ENCODE measurements at places on chromosomes 12 and 14.
A peak's percentile ranks its signal among the peaks of the same experiment; 100 is the strongest.

DNA sequence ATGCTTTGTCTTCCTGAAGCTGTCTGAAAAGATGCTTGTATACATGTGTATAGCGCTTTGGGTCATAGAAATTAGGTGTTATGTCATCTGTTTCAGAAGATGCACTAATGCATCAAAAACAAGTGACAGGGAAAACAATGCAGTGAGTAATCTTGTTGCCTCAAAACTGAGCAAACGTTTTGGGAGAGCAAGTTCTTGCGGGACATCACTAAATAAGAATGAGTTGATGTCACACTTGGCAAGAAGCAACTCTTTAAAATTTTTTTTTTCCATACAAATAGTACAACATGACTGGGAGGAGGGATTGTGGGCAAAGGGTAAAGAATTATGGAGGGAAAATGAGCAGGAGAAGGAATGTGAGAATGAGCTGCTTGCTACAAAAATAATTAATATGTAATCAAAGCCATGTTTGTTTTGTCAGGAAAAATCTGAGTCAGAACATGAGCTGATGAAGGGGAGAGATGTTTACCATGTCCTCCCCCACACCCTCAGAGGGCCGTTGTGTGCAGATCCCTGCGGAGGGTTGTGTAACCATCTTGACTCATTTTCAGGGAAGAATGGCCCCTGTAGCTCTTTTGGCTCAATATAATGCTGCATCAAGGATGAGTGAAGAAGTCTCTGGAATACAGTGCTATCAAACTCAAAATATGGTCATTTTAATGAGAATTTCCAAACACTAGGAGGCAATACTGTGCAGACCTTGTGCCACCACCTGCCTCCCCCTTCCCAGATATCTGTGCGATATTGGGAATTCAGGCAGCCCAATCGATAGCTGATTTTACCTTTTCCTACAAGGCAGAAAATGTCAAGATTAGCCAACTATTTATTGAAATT, 41.4 kb downstream of the BORCS5 start:
- DNase-seq, result no peak

DNA sequence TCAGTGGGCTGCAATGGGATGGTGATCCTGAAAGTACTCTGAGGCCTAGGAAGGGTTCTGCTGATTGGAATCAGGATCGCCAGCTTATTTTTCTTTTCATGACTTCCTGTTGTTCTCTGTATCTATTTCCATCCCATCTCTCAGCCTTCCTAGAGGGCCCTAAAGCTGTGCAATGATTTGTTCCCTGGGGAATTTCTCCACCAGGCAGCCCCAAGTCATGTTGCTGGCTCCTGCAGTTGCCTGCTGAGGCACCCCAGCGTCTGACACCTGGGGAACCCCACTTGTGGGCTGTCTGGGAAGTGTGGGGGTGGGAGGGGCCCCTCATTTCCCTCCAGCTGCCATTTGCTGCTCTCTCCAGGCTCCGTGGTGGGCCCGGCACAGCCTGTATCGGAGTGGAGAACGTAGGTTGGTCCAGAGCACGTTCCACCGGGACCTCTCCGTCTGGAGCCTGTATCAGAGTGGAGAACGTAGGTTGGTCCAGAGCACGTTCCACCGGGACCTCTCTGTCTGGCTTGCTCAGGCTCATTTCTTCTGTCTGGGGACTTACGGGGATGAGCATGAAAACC, 138.3 kb downstream of the TSPAN9 start:
- DNase-seq, result no peak

DNA sequence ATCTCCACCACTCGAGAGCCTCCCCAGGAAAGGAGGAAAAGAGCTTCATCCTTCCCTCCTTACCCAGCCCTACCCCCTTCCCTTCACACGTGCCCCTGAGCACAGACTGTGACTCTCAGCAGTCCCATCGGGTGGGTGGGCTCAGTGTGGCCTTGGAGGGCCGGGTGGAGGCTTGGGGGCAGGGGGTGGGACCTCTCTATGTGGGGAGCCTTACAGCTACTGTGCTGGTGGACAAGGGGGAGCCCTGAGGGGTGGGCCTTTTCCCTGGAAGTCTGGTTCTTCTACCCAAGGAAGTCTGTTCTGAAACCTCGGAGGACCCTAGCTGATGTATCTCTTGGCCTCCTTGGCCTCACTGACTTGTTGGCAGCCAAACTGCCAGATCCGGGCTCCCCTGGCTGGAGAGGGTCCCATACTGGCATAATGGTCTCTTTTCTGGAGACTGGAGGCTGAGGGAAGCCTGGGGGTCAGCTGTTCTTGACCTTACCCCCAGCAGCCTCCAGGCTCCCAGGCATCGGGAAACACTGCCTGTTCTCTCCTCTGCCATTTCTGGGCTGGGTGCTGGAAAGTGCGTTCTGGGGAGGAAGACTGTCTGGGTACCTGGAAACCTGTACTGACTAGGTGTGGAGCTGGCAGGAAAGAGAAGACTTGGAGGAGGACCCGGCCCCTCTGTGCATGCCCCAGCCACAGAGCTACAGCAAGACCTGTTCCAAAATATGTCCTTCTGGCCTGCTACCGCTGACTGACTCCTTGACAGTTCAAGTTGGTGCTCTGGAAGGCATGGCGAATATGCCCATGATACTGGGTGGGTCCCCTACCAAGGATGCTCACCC, 7.6 kb downstream of the VASH1 start:
- DNase-seq, result no peak

DNA sequence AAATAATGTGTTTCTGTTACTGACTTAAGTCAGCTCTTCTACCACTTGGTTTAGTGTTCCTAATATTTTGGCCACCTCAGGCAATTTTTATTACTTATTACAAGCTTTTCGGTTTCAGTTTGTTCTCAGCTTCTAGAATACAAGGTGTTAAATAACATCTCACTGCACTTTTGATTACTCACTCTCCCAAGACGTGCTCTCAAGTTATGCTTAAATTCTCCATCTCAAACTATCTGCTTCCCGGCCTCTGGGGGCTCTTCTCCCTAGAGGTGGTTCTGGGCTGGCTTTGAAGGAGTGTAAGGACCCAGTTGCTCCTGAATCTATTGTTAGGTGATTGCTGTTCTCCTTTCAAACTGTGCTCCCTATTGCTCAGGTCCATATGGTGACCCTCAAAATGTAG, 193.9 kb upstream of the DDHD1 start:
- no peak for DNase-seq

- DNase-seq, result no peak
These were observed 7.6 kb downstream of the CLECL1 start for GRCh38 chr12:9725213-9725870.

DNA sequence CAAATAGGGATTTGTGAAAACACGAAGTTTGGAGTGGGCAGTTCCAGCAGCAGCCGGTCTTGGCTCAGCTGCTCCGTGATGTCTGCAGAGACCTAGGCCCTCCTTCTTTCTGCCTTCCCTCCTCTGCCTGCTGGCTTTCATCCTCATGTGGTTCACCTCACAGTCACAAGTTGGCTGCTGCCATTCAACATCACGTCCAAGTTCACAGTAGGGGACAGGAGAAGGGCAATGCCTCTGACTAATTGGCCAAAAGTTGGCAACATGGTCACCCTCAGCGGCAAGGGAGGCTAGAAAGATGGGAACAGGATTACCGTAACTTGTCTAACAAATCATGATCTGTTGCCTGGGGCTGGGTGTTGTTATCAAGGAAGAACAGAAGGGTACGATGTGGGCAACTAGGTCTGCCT, 7.8 kb upstream of the CACNA2D4 start:
- no peak for DNase-seq

DNA sequence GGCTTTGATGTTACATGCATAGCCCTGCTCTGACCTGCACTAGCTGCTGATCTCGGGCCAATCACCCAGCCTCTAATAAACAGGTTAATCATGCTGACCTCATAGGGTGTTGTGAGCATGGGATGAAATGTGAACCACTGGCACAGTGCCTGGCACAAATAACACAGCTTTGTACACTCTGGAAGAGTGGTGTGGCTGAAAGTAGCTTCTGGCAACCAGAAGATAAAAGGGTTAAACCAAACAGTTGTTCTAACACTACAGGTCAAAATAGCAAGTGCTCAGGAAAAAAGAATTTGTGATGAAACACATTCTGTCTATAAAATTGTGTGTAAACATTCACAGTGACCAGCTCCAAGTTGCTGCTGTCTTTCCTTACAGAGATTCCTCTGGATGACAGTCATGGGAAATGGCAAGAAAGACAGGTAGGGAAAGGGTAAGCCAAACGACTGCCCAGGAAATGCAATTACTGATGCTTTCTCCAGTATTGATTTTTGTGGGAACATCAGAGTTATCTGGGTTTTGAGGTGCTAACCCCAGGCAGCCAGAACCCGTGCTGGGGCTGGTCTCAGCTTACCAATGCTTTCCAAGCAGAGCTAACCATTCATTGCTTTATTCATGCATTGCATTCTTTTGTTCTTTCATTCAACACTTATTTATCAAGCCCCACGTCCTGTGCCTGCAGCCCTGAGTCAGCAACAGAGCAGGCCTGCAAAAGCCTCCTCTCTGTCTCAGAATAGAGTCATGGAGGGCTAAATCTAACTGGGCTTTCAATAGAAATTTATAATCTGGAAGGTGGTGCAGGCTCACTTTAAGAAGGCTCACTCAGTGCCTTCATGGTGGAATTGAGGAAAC, 38.1 kb upstream of the CAPRIN2 start:
- DNase-seq, result no peak

GRCh38 chr12:83985084-83985483, 927.5 kb downstream of the SLC6A15 start:
- DNase-seq, result no peak

DNA sequence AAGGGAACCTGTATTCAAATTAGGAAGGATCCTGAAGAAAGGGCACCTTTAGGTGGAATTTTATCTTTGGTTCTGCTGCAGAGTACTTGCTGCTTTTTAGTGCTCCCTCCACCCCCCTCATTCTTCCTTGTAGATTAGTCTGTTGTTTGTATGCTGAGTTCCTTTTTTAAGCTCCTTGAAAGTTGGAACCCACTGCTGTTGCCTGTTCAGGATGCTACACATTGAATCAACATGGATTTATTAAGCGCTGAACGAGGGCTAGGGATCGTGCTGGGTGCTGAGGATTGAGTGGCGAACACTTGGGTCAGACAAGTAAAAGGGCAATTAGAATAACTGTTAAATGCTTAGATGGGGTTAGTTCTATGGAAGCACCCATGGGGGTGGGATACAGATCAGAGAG, 884 bp upstream of the AMN1 start:
- DNase-seq, result no peak

DNA sequence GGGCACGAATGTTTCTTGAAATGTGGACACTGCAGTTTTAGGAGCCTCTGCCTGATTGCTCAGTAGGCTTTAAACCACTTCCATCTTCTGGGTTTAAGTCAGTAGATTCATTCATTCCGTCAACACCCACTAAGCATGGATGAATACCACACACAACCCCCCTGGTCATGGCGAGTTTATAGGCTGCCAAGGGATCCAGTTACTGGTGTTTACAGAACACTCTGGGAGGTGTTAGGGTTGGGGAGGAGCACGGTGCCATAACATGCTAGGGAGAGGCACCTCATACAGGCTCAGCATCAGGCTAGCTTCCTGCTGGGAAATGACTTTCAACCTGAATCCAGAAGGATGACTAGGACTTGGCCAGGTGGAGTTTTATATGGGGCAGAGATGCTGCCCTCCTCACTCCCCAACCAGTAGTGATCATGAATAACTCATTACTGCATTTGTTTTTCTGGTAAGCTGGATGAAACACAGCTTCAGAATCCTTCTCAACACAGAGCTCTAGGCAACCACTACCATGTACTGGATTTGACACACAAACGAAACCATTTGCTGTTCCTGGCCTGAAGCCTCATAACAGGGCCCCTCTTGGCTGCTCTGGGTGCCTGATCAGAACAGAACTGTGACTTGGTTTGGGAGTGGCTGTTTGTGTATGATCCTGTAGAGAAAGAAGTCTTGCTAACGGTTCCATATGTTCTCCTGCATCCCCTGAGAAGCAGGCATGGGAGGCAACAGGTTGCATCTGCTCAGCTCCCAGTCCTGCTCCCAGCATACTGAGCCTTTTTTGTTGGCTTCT, 47.9 kb downstream of the FBXW8 start:
- DNase-seq, result peak; percentile 72

- no peak for DNase-seq
These were observed at the start of gene GALNT9 for GRCh38 chr12:132329036-132329719. TSS of gene GALNT9 (minus strand) at chr12:132329589. CDS start at chr12:132329203, 386 bp downstream.

DNA sequence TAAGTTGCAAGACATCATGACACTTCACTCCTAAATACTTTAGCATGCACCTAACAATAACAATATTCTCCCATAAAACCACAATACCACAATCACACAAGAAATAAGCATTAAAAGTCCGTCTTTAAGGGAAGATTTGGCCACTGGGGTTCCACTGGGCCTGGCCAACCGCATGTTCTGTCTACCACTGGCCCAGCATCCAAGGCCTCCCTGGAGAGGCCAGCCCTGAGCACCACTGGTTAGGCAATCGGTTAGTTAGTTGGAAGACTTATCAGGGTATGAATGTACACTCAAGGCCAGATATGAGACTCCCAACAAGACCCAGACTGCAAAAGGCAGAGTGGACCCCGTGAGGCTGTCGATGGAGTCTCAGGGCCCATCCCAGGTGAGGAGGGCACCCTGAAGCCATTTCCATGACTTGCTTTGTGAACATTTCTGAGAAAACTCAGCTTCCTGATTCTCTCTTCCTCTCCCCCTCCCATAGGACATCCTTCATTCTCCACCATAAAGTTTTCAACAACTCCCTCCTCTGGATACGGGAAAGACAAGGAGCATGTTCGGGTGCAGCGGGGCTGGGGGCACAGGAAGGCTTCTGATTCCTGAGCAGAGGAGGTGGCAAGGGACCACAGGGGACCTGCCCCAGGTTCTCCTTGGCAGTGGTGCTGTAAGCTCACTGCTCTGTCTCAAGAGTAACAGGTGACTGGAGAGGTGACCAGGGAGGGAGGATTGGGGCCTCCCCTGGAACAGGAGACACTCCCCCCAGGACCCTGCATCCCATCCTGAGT, 5.9 kb downstream of the PXN start:
- DNase-seq, result no peak

Measured in activated CD4-positive, alpha-beta T cell treated with anti-CD3 and anti-CD28 coated beads, Interleukin-2, Interleukin-6, amounts not matched to agents 100 ng/mL and 50 ng/mL, durations not matched to agents 16 hours and 8 hours (primary cell).